ENCODE measurements at places on chromosomes 2 and 18.

DNA sequence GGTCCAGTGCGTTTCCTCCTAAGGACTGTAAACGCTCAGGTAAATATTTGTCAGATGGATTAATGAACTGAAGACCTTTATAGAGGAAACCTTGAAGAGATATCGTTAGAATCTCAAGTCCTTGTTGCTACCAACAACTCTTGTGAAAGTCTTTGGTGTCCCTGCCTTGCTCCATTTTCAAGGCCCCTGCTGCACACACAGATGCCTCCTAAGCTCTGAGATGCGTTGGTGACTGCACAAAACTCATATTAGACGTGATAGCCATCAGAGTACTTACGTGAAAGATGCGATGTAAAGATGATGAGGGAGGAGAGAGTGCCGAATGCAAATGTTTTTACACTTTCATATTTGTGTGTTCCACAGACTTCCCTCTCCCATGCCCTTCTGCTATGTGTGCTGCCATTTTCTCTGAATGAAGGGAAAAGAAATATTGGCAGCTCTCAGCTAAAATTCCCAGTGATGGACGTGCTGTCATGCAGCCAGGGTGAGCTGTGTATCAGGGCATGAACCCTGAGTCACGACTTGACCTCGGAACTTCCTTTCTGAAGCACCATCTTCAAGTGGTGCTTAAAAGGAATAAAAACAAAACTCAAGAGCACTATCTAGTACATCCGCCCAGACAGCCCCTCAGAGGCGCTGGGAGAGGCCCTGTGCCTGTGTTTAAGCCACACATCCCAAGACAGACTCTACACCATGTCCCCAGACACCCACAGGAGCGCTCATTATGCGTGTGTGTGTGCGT, 117.4 kb downstream of the FAM210A start:
- DNase-seq: peak; percentile 69

- no peak for DNase-seq
Measured at GRCh38 chr2:205702576-205702975, 20.3 kb downstream of the NRP2 start.

- DNase-seq: no peak
Measured at GRCh38 chr2:133045787-133046186, 375.8 kb upstream of the LYPD1 start.

- no peak for DNase-seq
Measured at GRCh38 chr2:201674298-201674697, 24.1 kb downstream of the MPP4 start.

DNA sequence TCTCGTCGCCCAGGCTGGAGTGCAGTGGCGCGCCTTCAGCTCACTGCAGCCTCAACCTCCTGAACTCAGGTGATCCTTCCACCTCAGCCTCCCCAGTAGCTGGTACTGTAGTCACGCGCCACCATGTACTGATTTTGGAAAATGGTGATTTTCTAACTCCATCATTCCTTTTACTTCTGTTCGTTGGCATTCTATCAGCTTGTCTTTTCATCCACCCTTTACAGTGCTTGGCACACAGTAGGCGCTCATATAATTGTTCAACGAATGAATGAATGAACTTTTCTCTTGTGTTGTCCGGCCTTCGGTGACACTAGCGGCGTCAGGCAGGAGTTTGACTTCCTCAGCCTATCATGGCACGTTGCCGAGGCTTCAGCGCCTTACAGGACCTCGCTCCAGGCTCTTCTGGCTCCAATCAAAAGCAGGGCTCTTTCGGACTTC, 373 bp upstream of the MTHFD2 start:
- no peak for DNase-seq

DNA sequence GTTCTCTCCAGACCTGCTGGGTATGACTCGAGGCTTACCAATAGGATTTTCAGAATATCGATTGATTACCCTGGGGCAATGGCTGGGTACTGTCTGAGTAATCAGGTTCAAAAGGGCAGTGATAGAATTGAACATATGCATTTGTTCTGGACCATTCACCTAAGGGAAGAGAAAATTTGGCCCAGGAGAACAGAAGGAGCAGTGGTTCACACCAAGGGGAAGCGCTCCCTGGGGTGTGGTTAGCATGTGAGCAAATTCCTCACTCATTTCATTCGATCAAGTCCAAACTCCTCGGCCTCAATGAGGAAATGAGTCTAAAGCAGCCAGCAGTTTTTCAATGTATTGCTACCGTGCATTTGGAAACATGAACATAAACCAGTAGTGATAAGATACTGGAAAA, 55.6 kb downstream of the CYP26B1 start:
- DNase-seq: no peak

DNA sequence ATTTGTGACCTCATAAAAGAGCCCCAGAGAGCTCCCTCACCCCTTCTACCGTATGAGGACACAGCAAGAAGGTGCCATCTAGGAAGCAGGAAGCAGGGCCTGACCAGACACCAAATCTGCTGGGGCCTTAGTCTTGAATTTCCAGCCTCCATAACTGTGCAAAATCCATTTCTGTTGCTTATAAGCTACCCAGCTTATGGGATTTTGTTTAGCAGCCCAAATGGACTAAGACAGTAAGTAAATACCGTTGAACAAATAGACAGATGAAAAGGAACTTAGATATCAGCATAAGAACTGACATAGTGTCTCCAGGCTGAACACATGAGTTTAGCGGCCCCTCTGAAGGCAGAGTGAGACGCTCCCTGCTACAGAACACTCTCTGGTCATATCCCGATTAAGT, 130.9 kb downstream of the UXS1 start:
- DNase-seq: no peak

DNA sequence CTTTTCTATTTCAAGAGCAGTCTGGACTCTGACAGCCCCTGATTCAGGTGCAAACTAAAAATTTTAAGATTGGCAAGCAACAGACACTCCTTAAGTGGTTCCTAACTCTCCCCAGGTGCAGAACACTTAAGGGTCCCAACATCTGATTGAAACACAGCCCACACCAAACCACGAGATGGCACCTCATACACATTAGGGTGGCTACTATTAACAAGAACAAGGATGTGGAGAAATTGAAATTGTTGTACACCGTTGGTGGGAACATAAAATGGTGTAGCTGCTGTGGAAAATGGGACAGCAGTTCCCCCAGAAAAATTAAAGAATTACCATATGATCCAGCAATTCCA, 82.3 kb downstream of the POLR1A start:
- no peak for DNase-seq

DNA sequence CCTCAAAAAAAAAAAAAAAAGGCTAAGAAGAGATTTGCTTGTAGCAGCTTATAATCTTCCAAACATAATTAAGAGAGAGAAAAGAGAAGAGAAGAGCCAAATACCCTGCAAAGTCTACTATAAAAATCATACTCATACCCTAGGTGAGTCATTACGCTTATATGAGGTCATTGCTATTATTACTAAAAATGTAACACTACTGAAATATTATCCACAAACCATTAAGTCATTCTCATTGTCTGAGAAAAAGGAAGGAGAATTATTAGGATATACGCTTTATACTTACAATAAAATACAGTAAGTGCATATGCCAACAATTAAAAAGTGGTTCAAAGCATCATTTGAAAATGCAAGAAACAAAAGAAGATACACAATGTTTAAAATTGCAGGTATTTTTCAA, 66.5 kb downstream of the COLEC12 start:
- no peak for DNase-seq

DNA sequence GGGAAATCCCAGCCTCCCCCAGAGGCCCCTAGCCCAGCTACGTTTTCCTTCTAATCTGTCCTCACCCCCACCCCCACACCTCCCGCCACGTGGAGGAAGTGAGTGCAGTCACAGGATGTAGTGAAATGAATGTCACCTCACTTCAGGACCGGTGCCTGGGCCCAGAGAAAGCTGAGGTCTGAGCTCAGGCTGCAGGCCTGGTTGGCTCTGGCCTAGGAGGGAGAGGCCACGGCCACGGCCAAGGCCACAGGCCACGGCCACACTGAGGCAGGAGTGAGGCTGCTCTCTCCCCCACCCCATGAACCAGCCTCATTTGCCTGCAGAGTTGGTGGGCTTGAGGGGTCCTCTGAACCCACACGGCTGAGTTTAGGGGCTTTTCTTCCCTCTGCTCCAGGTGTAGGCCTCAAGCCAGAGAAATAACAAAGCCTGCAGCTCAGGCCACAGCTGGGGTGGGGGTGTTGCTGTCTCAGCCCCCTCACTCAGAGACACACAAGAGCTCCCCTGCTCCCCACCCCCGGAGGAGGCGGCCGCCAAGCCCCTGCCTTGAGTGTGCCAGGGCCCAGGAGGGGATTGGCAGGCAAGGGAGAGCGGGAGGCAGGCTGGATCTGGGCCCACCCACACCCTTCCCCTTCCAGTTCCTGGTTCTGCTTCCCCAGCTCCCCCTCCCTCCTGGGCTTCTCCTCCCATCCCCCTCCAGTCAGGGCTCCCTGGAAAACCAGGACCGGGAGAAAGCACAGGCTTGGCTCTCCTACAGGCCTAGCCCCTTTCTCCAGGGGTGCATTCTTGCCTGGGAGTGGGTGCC, 27.0 kb downstream of the DNMT3A start:
- peak; percentile 80 for DNase-seq

DNA sequence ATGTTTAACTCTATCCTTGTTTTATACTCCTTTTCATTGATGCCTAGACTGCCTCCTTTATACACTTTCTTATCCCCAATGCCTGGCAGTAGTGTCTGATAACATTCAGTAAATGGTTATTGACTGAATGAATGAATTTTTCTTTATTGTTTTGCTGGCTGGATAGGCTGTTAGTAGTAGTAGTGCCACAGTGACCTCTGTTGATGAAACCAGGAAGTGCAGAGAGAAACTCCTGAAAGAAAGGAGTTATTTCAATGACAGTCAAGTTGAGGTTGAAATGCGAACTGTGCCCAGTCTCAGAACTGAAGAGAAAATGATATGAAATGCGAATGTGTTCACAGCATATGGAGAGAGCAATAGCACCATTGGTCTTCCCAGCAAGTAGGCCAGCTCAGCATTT, 26.8 kb upstream of the SLC9A2 start:
- DNase-seq: peak; percentile 63

GRCh38 chr18:58058720-58059119, 14.7 kb downstream of the NEDD4L start:
- no peak for DNase-seq

DNA sequence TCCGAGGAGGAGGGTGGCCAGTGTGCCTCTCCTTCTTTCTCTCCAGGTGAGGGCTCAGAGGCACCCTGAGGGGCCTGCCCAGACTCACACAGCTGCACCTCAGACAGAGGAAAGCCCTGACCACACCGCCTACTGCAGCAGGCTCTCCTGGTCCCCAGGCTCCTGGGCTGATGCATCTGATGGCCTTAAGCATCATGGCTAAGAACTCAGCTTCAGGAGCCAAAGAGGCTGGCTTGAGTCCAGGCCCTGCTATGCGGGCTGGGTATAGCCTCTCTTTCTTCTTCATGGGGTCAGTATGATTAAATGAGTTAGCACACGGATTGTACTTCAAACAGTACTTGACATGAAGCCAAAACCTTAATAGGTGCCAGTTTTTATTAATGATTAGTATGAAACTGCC, 89.6 kb downstream of the TGFA start:
- DNase-seq: no peak

DNA sequence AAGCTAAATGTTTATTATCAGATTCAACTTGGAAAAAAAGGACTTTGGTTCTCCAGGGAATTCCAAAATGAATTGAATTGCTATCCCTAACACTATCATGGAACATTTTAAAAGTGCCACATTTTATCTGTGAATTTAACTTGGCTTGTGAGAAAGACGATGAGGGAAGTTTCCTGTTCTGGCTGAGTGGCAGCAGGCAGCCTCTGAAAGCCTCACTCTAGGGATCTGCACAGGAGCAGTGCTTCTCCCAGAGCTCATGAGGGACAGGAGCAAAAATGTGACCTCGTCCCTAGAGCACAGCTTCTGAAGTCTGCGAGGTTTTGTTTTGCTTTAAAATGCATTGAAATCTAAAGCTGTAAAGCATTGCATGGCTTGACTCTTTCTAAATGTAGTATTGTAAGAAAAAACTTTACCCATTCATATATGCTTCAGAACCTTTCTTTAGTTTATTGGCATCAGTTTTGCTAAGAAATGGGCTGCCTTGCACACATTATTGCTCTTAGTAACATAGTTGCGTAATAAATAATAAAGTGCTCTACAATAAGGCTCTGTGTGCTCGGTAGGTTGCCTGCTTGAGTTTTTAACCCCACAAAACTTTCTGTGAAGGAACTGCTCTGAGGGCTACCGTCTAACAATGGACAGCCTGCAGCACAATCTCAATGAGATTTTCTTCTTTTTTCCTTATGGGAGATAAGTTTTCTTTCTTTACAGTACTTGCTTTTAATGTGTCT, 136.2 kb upstream of the CDCA7 start:
- no peak for DNase-seq

- DNase-seq: no peak
Measured at GRCh38 chr2:164826293-164827243, 15.1 kb downstream of the COBLL1 start.

DNA sequence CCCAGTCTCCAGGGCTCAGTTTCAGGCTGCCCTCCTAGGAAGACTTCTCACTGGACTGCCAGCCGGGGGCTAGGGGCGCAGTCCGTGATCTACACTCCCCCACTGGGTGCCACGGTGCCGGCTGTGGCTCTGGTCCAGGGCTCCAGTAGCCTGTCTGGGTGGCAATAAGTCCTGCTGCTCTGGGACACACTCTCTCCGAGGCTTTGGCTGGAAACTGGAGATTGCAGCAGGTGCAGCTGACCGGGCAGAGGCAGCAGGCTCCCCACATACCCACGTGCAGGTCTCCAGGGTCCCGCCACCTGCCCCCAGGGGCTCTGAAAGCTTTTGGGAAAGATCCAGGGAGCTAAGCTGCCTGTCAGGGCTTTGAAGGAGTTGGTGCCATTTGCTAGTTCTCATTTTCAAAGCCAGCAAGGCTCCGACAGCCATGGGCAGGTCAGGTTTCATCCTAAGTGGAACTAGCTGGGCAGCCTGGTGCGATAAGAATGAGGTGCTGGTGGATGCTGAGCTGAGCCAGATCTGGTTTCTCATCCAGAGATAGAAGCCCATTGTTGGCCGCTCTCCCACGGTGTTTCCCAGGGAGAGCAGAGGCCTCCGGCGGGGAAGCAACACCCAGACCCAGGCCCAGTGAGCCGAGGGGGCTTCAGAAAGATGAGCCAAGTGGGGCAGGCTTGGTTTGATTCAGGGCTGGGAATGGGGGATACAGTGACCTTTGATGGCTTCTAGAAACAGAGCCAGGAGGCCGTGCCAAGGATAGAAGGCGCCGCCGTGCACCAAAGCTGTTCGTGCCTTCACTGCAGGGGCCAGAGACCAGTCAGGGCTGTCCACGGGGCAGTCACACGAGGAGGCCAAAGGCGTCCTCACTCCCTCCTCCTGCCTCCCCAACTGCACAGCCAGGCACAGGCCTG, 141.7 kb upstream of the GPC1 start:
- no peak for DNase-seq

DNA sequence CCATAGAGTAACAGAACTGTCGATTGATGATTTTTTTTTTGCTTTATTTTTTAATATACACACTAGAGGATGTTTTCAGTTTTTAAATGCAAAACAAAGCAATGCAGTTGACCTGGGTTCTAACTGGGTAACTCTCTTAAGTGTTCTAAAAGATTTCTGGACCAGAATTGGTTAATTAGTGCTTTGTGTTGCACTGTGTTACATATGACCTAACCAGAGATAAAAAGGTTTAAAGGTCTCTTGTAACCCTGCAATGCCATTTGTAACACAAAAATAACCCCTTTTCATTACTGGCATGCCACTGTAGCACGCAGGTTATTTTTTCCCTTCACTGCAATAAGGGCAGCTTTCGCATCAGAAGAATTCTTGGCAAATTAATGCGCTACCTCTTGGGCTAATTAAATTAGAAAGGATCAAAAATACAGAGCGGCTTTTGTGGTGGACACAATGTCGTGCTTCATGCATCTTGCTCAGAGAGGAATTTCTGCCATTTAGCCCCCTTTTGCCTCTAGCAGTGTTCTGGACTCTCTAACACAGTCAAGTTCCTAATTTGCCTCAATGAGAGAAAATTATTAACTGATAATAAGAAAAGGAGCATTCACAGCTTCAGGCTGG, 250.8 kb upstream of the ZEB2 start:
- no peak for DNase-seq

GRCh38 chr18:28030458-28030857, 146.5 kb downstream of the CDH2 start:
- no peak for DNase-seq

Data from suppressor macrophage (primary cell).